ENCODE measurements at places on chromosomes 6 and 20.
A peak's percentile ranks its signal among the peaks of the same experiment; 100 is the strongest.

GRCh38 chr6:133889557-133890403, 867 bp downstream of the TCF21 start:
- no peak for DNase-seq

- DNase-seq: no peak
Measured at GRCh38 chr6:20716865-20717264, 182.6 kb downstream of the CDKAL1 start.

- peak; percentile 54 for DNase-seq
Measured at GRCh38 chr6:139144490-139145085, 9.7 kb downstream of the HECA start.

- no peak for DNase-seq
Measured at GRCh38 chr6:39353698-39354315, 31.3 kb upstream of the KCNK16 start.

DNA sequence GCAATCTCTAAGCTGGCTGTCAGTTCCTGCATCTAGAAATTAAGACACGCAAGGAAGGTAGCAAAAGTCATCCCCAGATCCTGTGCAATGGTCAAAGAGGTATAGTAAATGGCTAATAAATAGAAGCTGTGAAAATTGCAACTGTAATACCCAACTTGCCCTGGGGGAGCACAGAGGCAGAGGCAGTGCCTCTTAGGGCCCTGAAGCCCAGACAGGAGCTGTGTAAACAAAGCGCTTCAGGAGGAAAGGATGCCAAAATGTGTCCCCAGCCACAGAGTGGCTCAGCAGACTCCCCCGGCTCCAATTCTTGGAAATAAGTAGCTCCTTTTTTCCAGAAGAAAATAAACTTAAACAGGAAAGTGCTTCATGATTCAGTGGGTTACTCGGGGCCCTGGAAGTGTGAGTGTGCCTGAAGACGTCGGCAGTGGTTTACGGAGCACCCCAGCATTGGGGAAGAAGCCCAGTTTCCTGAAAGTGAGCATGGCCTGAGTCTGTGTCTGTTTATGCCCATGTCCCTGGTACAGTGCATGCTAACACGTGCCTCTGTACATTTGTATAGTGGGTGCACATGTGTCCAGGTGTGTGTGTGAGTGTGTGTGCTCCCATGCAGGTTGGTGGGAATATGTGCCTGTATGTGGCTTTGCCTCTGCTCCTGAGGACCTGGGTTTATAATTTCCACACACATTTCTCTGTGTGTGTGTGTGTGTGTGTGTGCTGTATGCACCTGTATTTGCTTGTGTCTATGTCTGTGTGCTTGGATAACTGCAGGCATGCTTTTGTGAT, 246.7 kb downstream of the MAFB start:
- DNase-seq: no peak

GRCh38 chr6:118565311-118565960, 17.3 kb downstream of the PLN start:
- peak; percentile 17 for DNase-seq

GRCh38 chr6:31546339-31546957, at the start of gene ATP6V1G2:
ATP6V1G2 (minus strand) TSS chr6:31546608; CDS start chr6:31546559, 49 bp downstream.
- peak; percentile 91 for DNase-seq

GRCh38 chr20:35952480-35953386, 1.6 kb downstream of the SCAND1 start:
- no peak for DNase-seq

- no peak for DNase-seq
Measured at GRCh38 chr6:10373642-10374359, 41.1 kb downstream of the TFAP2A start.

DNA sequence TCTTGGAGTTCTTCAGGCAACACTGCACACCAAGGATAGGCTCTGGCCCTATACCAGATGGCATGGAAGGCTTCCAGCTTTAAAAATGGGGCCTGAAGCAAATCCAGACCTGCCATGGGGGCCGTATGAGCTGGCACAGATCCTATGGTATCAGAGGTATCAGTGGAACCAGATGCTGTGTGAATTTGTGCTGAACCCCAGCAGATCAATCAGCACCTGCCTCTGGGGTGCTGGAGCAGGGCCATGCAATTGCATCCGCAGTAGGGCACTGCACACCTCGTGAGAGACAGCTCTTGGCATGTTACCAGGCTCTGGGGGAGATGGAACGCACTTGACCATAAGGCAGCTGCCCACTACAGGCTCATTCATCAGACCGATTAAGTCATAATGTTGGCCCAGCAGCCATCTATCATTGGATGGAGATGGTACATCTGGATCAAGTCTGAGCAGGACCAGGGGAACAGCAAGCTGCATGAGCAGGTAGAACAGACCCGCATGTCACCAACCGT, 221.5 kb downstream of the MYLK4 start:
- no peak for DNase-seq

DNA sequence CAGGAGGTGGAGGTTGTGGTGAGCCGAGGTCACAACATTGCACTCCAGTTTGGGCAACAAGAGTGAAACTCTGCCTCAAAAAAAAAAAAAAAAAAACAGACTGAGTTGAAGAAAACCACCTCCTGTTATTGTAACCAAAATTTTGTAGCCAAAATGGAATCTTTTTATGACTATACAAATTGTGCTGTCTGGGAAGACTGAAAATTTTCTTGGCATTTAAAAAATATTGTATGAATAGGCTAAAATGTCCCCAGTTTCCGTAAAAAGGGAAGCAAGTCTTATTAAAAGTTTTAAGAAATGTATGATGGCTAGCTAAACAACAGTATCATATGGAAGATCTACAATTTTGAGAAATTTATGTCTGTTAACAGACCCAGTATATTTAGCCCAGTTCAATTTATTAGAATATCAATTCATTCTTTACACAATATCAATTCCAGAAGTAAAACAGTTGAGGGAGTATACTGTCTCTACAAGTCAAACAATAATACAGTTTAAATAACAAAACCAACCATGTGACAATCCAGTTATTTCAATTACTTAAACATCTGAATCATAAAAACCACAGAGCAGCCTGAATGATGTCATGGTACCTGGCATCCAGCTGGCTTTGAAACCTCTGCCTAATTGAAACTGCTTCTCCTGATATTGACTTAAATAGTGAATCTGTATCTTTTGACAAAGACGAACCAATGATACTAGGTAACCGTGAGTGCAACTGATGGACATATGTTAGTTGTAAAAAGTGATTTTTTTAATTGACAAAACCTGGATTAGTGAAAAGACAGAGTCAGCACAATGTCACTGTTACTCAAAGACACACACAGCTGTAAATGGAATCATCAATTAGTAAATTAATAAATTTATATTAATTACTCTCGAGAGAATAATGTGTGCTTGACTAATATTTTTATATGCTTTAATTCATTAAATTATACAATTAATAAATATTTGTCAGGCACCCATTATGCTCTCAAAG, 166.6 kb upstream of the MARCKS start:
- no peak for DNase-seq

DNA sequence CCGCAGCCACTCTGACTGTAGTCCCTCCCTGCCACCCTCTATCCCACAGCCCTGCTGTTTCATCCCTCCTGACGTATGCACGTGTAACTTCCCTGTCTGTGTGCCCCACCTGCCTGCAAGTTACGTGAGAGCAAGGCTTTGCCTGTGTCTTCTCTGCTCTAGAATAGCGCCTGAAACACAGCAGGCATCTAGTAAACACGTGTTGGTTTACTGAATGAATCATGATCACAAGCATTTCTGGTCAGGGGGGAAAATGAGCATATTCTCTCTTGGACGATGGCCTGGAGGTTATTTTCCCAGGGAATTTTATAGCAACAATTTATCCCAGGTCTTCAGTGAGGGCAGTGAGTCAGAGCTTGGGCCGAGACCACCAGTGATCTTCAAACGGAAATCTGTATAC, 38.3 kb downstream of the PSMG4 start:
- DNase-seq: no peak

DNA sequence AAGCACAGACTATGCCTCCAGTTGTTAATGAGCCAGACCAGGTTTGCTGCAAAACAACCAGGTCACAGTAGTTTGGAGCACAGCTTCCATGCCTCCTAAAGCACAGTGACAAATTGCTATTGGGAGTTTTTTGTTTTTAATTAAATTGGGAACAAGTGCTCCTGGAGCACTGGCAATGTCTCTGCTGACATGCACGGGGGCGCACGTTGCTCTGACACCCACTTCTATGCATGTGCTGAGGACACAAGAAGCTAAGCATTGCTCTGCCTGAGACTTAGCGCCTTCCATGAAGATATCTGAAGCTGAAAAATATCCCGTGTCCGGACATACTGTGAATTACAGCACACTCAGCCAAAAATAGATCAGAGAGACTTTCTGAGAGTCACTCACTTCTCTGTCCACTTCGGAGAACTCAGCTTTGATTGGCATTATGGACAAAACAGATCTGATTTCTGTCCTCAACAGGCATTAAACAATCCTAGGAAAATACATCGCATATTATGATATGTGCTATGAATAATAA, 18.6 kb upstream of the GGTLC1 start:
- DNase-seq: no peak

- DNase-seq: no peak
Measured at GRCh38 chr6:77450924-77451323, 12.4 kb downstream of the HTR1B start.

GRCh38 chr6:32045811-32046449, 7.7 kb downstream of the CYP21A2 start:
- DNase-seq: no peak

DNA sequence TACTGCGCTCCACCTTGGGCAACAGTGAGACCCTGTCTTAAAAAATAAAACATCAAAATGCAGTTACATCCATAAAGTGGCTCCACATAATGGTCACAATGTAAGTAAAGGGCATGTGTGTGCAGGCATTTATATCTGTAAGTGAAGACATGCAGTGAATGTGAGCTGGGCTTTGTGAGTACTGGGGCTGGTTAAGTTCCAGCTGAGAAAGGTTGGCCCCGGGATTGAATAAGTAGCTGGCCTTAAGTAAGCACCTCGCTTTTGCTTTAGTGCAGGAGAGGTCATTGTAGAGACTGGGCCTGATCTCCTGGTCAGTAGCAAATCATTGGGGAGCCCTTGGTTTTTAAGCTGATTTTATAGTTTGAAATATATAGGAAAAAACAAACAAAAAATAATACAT, 8.0 kb downstream of the QKI start:
- DNase-seq: no peak

- DNase-seq: no peak
Measured at GRCh38 chr20:49766979-49767521, 45.6 kb upstream of the SLC9A8 start.

GRCh38 chr6:70954750-70955149, 2.1 kb downstream of the B3GAT2 start:
- DNase-seq: no peak

DNA sequence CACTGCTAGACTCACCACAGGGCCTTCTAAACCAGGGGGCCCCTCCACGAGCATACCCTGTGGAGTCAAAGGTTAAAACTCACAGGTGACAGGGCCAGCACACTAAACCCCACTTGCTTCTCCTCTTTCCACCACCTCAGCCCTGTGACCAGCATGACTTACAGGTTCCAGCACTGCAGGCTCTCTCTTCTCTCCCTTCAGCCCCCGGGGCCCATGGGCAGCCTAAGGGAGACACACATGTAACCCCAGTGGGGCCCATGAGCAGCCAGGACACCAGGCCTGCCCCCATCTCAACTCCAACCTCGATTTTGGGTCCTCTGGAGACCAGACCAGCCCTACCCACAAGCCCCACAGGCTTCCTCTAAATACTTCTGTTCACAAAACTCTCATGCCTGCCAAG, 28.0 kb downstream of the HLA-DPB1 start:
- no peak for DNase-seq

GRCh38 chr6:56759521-56759920, 116.8 kb upstream of the DST start:
- DNase-seq: no peak

GRCh38 chr6:166143011-166143410, 24.6 kb downstream of the TBXT start:
- DNase-seq: no peak

DNA sequence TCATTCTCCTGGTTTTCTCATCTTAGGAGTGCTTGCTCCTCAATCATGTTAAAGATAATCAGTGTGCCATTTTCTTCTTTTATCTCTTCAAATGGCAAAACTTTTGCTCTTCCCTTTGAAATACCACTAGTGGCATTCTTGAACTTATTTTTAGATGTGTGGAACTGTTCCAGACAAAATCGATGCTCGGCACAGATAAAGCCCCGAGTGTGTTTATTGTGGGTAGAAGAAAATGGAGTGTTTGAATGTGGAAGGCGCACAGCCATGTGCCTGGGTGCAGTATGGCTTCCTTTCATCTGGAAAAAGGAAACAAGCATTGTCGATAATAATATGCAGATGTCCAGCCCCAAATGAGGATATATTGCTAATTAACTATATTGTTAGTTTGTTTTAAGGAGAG, 42.4 kb downstream of the ISM1 start:
- DNase-seq: no peak

GRCh38 chr6:44569131-44569530, 181.6 kb downstream of the CDC5L start:
- DNase-seq: no peak

GRCh38 chr6:41546475-41546865, 289 bp downstream of the FOXP4 start:
- peak; percentile 43 for DNase-seq

DNA sequence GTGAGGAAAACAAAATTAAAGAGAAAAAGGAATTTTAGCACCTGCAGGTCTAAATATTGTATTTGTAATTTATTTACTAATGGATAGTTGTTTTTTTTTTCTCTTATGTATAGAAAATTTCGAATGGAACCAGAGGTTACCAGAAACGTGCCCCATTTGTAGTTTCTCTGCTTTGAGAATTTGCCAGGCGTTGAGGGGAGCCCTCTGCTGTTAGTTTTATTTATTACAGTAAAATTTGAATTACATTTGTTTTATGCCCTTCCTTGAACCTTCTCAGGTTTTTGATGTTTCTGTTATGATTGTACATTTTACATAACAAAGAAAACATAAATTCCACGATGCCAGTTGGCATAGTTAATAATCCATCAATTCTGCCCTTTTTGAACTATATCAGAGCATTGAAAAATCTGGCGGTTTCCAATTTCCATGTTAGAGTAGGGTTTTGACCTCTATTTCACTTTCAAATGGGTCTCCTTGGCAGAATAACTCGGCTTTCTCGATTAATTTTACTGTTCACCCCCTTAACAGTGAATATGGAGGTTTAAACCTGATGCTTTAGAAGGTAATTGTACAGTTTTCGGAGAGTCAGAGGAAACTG, 35.1 kb upstream of the RFPL4B start:
- no peak for DNase-seq

- no peak for DNase-seq
Measured at GRCh38 chr6:47335466-47335865, 25.8 kb upstream of the TNFRSF21 start.

- no peak for DNase-seq
Measured at GRCh38 chr6:7406743-7407142, 17.1 kb downstream of the RIOK1 start.

DNA sequence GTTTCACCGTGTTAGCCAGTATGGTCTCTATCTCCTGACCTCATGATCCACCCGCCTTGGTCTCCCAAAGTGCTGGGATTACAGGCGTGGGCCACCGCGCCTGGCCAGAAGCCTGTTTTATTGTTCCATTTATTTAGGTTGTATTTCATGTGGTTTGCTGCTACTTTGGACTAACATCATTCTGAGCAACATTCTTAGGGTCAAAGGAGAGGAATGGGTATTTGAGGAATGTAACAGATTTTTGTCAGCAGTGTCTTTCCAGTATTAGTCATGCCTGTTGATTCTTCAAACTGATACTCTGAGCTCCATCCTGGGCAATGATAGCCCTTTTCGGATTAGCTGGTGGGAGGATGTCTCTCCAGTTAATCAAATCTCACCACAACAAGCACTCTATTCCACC, 213.0 kb upstream of the CITED2 start:
- no peak for DNase-seq

GRCh38 chr6:15708231-15708630, 45.4 kb upstream of the DTNBP1 start:
- no peak for DNase-seq

Data from stimulated activated CD4-positive, alpha-beta T cell treated with anti-CD3 and anti-CD28 coated beads, Interleukin-4, amount 100 ng/mL, for 24 hours (primary cell).